ENCODE measurements at places on chromosomes 1 and 21.

- no peak for DNase-seq
These were observed 76.4 kb upstream of the SLC45A1 start for GRCh38 chr1:8241417-8242014.

DNA sequence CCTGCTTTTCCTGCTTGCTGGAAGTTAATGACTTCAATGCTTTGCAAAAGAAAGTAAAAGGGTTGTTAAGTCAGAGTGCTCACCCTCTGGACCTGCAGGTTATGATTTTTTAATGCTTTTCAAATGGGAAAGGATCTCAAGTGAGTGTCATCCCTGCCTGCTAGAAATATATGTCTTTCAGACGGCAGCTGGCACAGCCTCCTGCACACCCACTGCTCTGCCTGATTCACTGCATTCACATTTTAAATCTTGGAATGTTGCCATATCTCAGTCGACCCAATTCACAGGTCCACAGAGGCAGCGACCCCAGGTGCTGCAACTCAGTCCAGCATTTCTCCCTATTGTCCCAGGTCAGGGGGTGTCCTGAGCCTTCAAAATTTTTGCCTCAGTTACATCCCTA is 10.7 kb downstream of the DUSP23 start:
- no peak for DNase-seq

DNA sequence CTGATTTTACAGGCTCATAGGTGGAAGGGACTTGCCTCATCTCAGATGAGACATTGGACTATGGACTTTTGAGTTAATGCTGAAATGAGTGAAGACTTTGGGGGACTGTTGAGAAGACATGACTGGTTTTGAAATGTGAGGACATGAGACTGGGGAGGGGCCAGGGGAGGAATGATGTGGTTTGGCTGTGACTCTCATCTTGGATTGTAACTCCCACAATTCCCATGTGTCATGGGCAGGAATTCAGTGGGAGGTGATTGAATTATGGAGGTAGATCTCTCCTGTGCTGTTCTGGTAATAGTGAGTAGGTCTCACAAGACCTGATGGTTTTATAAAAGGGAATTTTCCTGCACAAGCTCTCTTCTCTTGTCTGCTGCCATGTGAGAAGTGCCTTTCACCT is 20.8 kb downstream of the SCYL3 start:
- no peak for DNase-seq

GRCh38 chr1:26838474-26839338 is 12.2 kb downstream of the ZDHHC18 start:
- DNase-seq, result no peak

GRCh38 chr1:117143172-117143571 is 21.6 kb upstream of the TRIM45 start:
- no peak for DNase-seq

All from SK-N-MC (cell line).